NCI-H1436 (cell line): ENCODE measurements at places on chromosomes 16 and 17.

- no peak for DNase-seq
Observed at GRCh38 chr17:64992325-64992802, 64.2 kb downstream of the GNA13 start.

DNA sequence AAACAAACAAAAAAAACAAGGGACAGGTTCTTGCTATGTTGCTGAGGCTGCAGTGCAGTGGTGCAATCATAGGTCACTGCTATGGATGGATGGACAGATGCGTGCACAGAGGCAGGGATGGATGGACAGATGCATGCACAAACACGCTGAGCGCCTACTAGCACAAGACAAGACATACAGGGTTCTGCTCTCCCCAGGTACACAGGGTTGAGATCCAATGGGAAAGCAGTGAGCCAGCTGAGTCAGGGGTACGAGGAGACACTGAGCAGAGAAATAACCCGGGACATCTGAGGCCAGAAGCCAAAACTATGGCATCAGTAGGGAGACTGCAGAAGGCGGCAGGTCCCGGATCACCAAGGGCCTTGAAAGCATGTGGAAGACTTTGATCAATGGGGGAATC, 6.2 kb downstream of the IL32 start:
- no peak for DNase-seq

DNA sequence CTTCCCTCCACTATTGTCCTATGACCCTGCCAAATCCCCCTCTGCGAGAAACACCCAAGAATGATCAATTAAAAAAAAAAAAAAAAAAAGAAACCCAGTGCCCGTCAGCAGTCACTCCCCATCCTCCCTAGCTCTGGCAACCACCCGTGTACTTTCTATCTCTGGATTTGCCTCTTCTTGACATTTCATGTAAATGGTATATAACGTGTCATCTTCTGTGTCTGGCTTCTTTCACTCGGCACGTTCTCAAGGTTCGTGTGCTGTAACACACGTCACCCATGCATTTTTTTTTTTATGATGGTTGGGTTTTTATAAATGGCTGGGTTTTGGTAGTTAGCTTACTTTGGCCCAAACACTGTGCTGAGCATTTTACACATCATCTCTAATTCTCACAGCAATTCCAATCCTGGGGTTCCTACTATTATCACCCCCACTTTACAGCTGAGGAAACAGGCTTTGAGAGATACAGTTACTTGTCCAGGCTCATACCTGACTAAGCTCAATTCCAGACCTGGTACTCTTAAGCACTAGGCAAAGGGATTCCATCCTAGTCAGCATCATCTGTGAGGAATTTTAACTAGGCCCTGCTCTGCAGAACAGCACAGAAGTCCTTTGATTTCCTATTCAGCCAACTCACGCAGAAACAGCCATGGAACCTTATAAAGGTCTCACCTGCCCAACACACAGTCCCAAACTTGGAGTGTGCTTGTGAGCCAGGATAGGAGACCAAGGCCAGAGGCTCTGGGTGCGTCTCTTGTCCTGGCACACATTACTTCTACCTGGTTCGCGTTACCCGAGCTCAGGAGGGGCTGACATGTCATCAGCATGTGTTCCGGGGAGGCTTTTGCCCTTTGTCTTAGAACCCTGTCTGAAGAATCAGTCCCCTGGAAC, 11.7 kb downstream of the NDUFAB1 start:
- DNase-seq, result no peak

- no peak for DNase-seq
Observed at GRCh38 chr17:13777003-13777402, 175.3 kb upstream of the HS3ST3A1 start.

- DNase-seq, result no peak
Observed at GRCh38 chr16:72426386-72426785, 254.4 kb upstream of the PMFBP1 start.

GRCh38 chr16:86059253-86060171, 160.6 kb downstream of the IRF8 start:
- no peak for DNase-seq
